Ureter (tissue), 1 donor: ENCODE measurements at places on chromosomes 5 and 9. TPM values are rescaled to one million over a fixed set of nuclear protein-coding genes. Genes with fewer than 3 reads are reported as not detected.

MAP1B gene
- 128 TPM for total RNA-seq

CERCAM gene
- 51.3 TPM for total RNA-seq

DNA sequence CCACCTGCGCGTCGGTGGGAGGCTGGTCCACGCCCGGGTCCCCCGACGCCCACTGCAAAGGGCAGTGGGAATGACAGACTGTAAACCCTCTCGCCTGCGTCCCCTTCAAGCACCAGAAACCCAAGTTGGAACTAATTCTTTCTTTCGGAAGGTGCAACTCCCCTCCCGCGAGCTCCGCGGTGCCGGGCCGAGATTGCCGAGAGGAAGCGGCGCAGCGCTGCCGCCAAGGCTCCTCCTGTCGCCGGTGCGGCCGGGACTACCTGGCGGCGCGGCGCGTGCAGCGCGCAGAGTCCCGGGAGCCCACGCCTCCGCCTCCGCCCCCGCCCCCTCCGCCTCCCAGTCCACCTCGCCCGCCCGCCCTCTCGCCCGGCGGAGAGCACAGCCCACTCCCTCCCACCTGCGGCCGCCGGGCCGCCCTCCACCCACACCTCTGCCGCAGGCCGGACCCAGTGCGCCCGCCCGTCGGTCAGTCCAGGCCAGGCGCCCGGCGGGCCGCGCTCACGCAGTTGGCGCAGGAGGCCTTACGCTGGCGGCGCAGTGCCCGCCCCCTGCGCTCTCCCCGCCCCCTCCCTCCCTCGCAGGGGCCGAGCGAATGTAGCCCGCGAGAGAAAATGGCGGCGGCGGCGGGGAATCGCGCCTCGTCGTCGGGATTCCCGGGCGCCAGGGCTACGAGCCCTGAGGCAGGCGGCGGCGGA is at the start of gene MAP3K1:
TSS of gene MAP3K1 (plus strand) at position 587 of the 695 bp plus-strand sequence. CDS start at position 612, 25 bp downstream.
- peak; percentile 81 for DNase-seq

DNA sequence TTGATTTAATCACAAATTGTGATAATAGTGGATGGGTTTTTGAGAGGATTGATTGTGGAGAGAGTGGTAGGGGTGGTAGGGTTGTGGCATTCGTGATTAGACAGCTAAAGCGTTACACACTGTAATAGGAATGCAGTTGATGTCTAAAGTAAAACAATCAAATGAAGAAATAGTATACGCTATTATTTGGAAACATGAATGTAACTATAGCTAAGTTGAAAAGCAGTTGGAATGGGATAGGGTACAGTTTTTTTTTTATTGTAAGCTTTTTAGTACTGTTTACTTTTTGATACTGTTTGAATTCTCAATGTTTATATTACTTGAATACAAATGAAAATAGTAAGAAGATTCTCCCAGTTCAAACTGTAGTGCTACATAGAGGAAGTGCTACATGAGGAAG is 51.8 kb downstream of the RANBP17 start:
- DNase-seq = no peak

DNA sequence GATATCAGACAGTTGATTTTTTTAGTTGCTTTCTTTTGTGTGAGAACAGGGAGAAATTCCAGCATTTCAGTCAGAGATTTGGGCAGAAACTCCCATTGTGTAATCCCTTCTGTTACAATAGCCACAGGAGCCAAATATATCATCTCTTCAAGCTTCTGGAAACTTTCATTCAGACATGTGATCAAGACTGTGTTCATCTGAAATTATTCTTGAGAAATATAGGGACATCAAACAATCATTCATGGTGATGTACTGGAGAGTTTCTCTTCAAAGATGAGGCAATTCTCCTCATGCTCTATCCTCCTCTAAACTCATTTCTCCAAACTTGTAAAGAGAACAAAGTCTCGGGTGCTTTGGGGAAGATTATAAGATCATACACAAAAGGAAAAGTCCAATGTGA is 35.2 kb upstream of the CSNK1G3 start:
- DNase-seq = no peak

DNA sequence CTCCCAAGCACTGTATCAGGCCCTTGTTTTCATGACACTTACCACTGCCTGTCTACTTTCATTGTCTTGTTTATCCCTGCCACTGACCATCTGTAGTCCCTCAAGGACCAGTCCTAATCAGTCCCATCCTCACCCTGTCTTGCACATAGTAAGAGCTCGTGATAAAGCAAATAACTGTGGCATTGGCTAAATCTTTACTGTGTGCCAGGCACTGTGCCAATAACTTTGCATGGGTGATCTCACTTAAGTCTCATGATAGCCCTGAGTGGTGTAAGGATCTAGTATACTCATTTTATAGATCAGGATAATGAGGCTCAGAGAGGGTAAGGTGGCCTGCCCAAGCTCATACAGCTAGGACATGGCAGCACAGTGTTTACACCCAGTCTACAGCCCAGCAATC is 5.6 kb downstream of the CDX1 start:
- DNase-seq = no peak

CBY3 gene
- not detected for total RNA-seq

GRCh38 chr5:135398160-135398854 is 724 bp downstream of the MACROH2A1 start:
- DNase-seq = peak; percentile 77

OTP gene
- not detected for total RNA-seq

RNF130 gene
- total RNA-seq = 54.8 TPM

- DNase-seq = no peak
Observed at GRCh38 chr9:82148901-82149461, 160.4 kb downstream of the SPATA31D1 start.

PCDHB13 gene
- 6.2 TPM for total RNA-seq

- DNase-seq = no peak
Observed at GRCh38 chr5:122661496-122662180, 113.2 kb upstream of the SNX2 start.
